ENCODE measurements at places on chromosomes 13 and 19.

- no peak for DNase-seq
Measured at GRCh38 chr19:40178756-40179155, 12.5 kb upstream of the MAP3K10 start.

- no peak for DNase-seq
Measured at GRCh38 chr19:36059180-36059910, 4.6 kb downstream of the WDR62 start.

DNA sequence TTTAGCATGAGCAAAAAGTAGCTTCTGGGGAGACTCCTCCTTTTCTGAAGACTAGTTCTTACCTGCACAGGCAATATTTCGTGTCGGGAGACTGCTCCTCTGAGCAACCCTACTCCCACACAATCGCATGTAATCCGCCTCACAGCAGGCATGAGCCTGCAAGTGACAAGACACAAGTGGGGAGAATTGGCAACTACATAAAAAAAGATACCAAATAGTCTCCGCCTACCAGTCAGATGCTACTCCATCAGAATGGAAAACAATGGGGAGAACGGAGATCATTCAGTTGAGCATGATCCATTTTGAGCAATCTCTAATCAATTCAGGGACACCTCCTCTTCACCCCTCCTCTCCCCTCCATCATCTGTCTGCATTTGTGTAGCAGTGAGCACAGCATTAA is 321.0 kb downstream of the COG6 start:
- DNase-seq, result peak; percentile 79

- DNase-seq, result no peak
Measured at GRCh38 chr13:48626077-48626449, 27.7 kb upstream of the CYSLTR2 start.

GRCh38 chr19:55498246-55498840 is 10.1 kb downstream of the SSC5D start:
- no peak for DNase-seq

DNA sequence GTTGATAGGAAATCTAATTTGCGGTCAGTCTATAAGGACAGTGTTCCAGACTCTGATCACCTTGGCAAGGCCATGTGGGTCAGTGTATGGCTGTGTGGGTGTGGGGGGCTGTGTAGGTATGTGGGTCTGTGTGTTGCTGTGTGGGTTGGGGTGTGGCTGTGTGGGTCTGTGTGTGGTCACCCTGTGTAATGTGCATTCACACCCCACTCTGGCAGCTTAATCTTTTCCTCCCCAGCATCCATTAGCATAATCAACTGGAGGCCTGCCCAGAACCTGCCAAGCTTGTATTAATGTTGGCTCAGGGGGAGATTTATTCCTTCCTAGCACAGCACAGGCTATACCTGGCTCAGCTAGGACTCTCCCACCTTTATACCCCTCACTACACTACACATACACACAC is 203.2 kb downstream of the TUBA3C start:
- DNase-seq, result no peak

DNA sequence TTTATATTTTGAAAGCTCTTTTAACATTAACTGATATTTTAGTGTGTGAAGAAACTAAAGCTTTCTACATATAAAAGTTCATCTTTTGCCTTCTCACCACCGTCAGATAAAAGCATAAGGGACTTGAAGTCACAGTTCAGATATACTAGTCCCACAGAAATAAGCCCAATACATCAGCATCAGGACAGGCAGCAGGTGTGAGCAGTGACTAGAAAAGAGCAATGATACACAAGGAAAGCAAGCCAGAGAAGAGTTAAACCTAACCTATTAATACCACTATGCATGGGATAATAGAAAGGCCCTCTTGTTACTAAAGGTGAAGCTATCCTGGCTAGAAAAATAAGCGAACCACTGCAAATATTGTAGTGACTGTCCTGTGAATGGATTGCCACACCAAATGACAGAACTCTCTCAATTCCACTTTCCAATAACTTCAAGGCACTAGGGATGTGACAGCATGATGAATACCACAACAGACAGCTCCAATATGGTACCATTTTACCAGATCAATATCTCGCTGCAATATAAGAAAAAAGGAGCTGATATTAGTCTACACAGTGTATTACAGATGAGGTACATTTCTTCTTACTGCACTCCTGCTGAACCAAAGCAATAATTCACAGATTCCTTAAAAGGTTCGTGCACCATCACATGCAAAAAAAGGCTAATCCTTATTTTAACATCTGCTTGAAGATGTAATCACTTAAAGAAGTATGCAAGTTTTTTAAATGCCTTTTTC is 114.1 kb downstream of the DACH1 start:
- no peak for DNase-seq

GRCh38 chr13:59527500-59527899 is 636.2 kb downstream of the DIAPH3 start:
- no peak for DNase-seq

- no peak for DNase-seq
Measured at GRCh38 chr19:29484876-29485275, 40.9 kb upstream of the VSTM2B start.

DNA sequence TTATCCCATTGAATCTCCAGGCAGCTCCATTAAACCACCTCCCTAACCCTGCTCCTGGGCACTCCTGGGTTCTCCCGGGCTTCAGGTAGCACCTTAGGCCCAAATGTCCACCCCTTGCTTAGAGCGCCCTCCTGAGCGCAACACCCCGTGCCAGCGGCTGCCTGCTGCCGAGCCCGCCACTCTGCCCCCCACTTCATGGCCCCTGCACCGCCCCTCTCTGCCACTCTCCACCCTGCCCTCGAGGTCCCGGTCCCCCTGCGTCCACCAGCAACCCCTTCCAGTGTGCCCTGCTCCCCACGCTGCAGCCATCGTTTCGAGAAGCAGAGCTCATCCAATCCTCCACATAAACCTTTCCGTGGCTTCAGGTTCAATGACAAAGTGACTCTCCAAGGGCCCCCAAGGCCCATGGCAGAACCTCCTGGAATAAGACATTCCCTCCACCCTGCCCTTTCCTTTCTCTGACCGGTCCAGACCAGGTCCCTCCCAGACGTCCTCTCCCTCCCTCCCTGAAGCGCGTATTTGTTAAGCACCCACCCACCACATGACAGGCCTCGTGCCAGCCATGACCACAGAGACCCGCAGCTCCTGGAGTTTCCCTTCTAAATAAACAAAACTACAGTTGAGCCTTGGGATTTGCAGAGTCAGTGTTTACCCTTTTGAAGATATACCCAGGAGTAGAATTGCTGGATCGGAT is 66.6 kb downstream of the ARHGEF18 start:
- DNase-seq, result no peak

DNA sequence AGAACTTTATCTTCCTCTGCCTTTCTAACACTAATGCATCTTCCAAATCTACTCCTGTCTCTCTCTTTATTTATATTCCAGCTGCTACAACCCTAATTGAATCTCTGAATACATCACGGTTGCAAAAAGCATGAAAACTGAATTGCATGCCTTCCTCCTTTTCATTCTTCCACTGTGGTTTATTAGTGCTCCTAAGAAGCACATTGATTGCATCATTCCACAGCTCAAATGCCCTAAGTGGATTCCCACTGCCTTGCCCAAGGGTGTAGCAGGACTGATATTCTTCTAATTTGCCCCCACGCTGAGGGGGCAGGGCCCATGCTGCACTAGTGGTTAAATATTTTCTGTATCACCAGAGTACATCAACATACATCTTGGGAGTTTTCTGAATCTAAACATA is 640.8 kb downstream of the EFNB2 start:
- no peak for DNase-seq

DNA sequence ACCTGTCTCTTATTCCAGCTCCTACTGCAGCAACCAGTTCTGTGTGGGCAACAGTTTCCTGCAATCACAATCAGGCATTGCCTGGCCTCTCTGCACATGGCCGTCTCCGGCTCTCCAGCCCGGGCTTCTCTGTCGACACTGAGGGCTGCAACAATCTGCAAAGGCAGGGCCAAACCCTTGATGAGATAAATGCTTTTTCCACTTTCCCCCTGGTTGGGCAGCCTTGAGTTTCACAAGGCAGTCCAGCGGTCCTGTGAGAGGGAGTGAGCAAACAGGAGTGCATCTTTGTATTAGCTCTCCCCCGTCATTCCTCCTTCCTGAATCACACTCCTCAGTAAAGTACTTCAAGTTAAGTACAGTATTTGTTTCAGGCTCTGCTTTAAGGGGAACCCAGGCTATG is 40.7 kb upstream of the VWA8 start:
- no peak for DNase-seq

- no peak for DNase-seq
Measured at GRCh38 chr13:21683034-21683733, 12.3 kb downstream of the FGF9 start.
